Left lobe of liver (tissue), 2 donors: ENCODE measurements at places on chromosomes 12 and 14.

DNA sequence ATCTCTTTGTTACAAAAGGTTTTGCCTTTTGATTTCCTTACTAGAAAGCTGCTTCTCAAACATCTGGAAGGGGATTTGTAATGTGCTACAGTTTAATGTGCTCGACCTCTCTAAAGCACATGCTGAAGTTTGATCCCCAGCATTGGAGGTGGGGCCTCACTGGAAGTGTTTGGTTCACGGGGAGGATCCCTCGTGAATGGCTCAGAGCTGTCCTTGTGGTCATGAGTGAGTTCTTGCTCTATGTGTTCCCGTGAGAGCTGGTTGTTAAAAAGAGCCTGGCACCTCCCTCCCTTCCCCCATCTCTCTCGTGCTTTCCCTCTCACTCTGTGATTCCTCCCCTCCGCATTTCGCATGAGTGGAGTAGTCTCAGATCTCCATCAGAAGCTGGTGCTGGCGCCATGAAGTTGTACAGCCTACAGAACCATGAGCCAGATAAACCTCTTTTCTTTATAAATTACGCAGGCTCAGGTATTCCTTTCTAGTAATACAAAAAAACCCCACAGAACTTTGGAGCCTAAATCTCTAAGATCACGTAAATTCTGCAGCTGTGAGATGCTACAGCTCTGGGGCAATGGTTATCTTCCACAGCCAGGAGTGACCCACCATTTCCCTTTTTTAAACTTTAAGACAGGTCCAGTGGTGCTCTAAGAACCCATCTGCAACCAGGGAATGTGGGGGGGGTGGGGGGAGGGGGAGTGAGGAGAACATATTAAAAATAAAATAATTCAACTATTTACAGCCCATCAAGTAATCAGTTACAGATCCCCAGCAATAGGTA, 214.4 kb downstream of the FOXN3 start:
- no peak for DNase-seq

GRCh38 chr14:68043752-68044151, 224.2 kb downstream of the RAD51B start:
- no peak for DNase-seq

GRCh38 chr14:33631441-33631840, 319.4 kb downstream of the EGLN3 start:
- DNase-seq, result no peak

- peak; percentile 91 for DNase-seq
Observed at GRCh38 chr12:124381456-124382296, 86.8 kb downstream of the RFLNA start.

- no peak for DNase-seq
Observed at GRCh38 chr14:84809158-84809557, 720.8 kb upstream of the FLRT2 start.

DNA sequence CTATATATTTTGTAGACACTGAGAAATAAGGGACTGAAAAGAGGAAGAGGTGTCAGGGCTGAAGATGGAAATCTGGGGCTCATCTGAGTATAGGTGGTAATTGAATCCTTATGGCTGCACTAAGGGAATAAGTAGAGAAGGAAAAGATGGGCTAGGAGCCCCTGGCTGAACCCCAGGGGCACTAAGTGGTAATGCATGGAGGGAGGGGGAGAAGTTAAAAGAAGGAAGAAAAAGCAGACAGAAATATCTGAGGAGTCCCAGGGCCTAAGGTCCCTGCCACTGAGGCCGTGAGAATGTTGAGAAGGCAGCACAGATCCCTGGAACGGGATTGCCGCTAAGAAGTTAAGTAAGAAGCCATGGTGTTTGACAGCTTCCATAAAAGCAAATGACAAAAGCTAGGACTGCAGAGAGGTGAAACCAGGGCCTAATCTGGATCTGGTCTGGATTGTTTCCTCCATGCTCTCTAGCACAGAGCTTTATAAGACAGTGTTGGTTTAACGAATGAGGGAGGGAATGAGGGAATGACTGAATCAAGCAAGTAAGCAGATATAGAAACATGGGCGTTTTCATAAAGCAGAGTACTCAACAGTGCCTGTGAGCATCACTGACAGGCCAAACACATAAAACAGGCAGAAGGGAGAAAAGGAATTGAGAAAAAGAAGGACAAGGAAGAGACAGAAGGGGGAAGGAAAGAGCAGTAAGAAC, 92.9 kb downstream of the HMGA2 start:
- no peak for DNase-seq

GRCh38 chr14:23145794-23146350, 26.8 kb upstream of the CEBPE start:
- no peak for DNase-seq

DNA sequence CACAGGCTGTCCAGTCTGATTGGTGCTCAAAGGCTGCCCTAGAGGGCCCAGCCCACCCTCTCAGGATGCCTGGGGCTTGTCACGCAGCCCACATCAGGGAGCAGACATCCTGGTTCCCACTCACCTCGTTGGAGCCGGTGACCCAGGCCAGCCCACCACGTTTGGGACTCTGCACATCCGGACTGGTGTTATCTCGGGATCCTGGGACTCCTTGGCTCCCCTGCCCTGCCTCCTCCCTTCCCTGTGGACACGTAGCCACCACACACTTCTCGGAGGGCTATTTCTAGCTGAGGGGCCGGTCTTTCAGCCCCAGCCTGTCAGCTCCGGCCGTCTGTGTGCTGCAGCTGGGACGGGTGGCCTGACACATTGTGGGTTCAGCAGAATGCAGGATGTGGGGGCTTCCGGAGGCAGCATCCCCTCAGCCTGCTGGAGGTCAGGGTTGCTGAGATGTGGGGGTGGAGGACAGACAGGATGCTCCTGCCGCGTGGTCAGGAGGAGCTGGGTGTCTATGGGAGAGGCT, 12.8 kb upstream of the FGF23 start:
- DNase-seq, result no peak

GRCh38 chr14:54671537-54671936, 104.6 kb downstream of the SAMD4A start:
- no peak for DNase-seq

- DNase-seq, result no peak
Observed at GRCh38 chr12:128052777-128053176, 214.2 kb upstream of the TMEM132C start.

- no peak for DNase-seq
Observed at GRCh38 chr14:47102472-47102871, 450.9 kb upstream of the RPL10L start.

DNA sequence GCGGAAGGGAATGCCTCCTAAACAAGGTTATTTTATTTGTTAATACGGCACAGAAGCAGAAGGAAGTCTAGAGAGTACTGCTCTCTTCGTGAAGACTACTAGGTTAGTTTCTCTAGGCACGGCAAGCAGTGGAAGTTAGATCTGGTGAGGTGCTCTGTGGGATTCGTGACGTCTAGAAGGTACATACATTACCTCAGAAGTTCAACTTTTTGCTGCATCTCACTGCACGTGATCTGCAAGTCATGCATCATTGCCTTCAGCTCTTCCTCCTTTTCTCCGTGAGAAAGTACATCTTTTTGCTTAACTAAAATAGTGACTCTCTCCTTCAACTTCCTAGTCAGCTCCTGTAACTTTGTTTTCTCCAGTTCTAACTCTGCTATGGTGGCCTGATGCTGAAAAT, 74.7 kb downstream of the NIN start:
- no peak for DNase-seq

DNA sequence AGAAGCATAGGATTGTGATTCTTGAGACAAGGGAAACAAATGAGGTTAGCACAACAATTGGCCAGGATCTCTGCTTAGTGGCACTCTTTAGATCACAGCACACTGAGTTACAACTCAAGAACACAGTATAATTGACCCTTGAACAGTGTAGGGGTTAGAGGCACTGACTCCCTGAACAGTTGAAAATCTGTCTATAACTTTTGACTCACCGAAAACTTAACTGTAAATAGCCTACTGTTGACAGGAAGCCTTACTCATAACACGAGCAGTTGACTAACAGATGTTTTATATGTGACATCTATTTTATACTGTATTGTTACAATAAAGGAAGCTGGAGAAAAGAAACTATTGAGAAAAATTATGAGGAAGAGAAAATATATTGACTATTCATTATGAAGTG, 296.1 kb downstream of the RERGL start:
- DNase-seq, result no peak

DNA sequence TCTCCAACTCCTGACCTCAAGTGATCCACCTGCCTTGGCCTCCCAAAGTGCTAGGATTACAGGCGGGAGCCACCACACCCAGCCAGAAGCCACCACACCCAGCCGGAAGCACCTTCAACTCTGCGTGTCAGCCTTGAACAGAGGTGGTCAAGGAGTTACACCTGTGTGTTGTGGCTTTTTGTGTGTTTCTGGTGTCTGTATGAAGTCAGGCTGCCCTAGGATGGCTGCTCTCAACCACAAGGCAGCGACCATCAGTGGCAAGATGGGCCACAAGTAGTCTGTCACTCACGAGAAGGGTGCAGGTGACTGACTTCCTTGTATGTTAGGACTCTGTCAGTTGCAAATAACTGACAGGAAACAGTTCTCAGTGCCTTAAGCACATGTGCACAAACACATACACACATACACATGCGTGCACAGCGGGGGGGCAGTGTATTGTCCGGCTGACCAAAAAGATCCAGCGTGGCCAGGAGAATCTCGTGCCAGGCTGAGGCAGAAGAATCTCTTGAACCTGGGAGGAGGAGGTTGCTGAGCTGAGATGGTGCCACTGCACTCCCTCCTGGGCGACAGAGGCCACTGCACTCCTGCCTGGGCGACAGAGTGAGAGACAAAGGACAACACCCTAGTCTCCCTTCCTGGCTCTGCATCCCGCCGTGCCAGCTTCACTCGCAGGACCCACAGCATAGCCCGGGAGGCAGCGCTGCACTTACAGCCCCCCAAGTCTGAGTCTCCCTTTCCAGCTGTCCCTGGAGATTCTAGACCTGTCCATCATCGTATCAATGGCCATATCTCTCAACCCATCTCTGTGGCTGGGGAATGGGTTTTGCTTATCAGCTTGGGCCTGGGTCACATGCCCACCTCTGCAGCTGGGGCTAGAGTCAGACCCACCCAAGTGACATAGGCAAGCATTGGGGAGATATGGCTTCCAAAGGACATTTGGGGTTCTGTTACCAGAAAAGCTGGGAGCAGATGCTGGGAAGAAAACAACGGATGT, 13.7 kb downstream of the P2RX4 start:
- DNase-seq, result no peak

- no peak for DNase-seq
Observed at GRCh38 chr14:95257521-95257920, 62.2 kb downstream of the CLMN start.

DNA sequence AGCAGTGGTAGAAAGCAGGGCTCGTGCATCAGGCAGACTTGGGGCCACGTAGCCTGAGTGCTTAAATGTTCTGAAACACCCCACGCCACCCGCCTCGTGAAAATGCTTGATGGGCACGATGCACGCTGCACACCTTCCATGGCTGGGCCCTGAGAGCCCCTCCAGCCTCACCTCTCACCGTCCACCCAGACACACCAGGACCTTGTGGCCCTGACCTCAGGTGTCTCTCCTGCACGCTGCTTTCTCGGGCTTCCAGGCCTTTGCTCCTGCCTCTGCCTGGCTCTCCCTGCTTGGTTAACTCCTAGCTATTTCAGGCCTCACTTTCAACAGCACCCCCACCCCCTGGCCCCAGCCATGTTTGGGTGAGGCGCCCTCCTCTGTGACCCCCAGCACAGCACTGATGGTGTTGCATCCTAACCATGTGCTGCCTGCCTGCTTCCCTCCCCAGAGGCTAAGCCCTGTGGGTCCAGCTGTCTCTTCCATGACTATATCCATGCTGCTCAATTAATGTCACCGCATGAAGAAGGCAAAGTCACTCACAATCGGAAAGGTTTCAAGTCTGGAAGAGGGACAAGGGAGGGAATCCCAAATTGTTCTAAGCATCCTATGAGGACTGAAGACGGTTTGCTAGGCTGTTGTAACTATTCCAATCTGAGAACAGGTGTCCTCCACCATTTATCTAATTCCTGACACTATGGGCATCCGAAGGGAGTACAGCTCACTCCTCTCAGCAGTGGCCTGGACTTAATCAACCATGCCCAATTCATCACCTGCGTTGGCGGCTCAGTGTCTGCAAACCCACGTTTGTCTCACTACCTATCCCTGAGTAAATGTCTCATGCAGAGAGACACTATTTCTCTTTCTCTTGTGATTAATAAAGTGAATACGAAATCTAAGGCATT, 82.2 kb downstream of the CCDC88C start:
- DNase-seq, result no peak

- no peak for DNase-seq
Observed at GRCh38 chr14:101732118-101732517, 29.4 kb upstream of the PPP2R5C start.

GRCh38 chr12:114555451-114555850, 128.5 kb downstream of the TBX3 start:
- no peak for DNase-seq

- no peak for DNase-seq
Observed at GRCh38 chr14:102103062-102103695, 16.3 kb upstream of the HSP90AA1 start.

DNA sequence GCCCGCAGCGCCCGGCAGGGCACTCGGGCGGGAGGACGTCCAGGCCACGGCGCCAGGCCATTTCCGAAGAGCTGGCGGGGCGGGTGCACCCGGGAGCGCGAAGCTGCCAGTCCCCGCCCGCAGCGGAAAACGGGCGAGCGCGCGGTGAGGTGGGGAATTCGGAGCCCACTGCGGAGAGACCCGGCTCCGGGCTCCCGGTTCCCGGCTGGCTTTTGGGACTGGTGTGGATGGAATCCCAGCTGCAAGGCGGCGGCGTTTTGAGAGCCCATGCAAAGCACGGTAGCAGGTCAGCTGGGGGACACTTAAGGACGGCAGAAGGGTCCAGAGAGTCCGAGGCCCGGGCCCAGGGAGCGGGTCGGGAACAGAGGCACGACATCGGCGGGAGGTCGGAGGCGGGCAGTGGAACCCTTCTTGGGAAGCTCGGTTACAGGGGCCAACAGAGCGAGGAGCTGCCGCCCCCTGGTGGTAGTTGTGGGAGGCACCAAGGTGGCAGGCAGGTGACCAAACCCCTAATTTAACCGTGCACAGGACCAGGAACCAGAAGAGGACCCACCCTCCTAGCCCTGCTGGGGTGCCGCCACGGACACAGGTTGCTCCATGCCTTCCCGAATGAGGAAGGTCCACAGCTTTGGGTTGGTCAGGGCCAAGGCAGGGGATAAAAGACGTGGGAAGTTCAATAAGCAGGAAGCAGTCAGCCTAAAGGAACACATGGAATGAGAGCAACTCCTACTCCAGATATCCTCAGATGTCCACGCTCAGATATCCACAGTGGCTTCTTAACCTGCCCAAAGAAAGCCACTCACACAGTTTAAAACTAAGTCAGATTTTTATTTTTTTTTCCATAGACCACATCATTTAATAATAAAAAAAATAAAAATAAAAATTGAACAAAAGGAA, 685 bp upstream of the CDH24 start:
- peak; percentile 85 for DNase-seq

GRCh38 chr14:69612014-69612782, 802 bp downstream of the SUSD6 start:
- DNase-seq, result peak; percentile 52

- DNase-seq, result no peak
Observed at GRCh38 chr14:71625175-71625574, 307.1 kb upstream of the RGS6 start.

- no peak for DNase-seq
Observed at GRCh38 chr12:128077211-128077916, 189.6 kb upstream of the TMEM132C start.

- peak; percentile 69 for DNase-seq
Observed at GRCh38 chr12:110073049-110073831, 24.9 kb upstream of the C12orf76 start.
